Activated CD4-positive, alpha-beta memory T cell treated with anti-CD3 and anti-CD28 coated beads for 36 hours (primary cell): ENCODE measurements at places on chromosomes 12 and 14.

GRCh38 chr12:123113026-123113425 lies 37.9 kb downstream of the PITPNM2 start:
- no peak for DNase-seq

GRCh38 chr14:56808383-56809269 lies 1.7 kb downstream of the OTX2 start:
- DNase-seq: no peak

- no peak for DNase-seq
Observed at GRCh38 chr12:52615912-52616311, 2.4 kb downstream of the KRT73 start.

GRCh38 chr12:18261273-18261672 lies at the start of gene PIK3C2G:
TSS of gene PIK3C2G (plus strand) at chr12:18261518. CDS start at chr12:18282082, 20,564 bp downstream.
- DNase-seq: no peak

DNA sequence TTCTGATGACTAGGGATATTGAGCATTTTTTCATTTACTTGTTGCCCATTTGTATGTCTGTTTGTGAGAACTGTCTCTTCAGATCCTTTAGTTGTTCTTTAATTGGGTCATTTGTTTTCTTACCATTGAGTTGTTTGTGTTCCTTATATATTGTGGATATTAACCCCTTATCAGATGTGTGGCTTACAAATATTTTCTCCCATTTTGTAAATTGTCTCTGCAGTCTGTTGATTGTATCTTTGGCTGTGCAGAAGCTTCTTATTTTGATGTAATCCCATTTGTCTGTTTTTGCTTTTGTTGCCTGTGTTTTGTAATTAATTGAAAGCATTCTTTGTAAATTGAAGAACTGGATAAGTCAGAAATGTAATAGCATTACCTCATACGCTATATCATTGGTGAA lies 459.1 kb upstream of the FOXG1 start:
- DNase-seq: no peak

GRCh38 chr12:54561164-54561563 lies 11.8 kb downstream of the PDE1B start:
- peak; percentile 44 for DNase-seq

DNA sequence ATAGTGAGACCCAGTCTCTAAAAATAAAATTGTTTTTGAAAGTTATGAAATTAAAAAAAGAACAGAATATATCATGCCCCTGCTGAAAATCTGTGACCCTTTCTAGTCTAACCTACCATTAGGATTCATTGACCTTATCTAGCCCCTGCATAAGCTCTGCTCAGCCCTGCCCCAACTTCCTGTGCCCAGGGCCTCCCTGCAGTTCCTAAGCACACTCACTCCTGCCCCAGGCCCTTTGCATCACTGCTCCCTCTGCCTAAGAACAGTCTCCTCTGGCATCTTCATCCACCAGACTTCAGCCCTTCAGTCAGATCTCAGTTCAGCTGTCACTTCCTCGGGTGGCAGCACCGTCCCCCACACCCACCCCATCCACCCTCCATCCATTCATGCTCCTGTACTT lies 55.4 kb downstream of the SCARB1 start:
- DNase-seq: no peak

DNA sequence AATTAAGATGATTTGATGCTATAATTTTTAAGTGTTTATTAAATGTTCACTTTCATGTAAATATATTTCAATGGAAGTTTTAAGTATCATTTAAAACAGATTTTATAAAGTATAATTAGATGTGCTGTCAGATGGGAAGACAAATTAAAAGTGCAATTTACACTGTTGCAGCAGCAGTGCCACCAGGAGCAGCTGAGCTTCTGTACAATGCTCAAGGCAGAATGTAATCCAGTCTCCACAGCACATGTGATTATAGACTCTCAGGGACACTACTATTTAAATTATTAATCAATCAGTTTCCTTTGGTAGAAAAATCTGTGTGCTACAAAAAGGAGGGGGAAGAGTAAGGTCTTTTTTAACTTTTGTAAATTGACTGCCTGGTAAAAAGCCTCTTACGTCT lies 285.7 kb upstream of the USP15 start:
- no peak for DNase-seq

- DNase-seq: no peak
Observed at GRCh38 chr14:93748208-93749075, 39.8 kb downstream of the PRIMA1 start.

DNA sequence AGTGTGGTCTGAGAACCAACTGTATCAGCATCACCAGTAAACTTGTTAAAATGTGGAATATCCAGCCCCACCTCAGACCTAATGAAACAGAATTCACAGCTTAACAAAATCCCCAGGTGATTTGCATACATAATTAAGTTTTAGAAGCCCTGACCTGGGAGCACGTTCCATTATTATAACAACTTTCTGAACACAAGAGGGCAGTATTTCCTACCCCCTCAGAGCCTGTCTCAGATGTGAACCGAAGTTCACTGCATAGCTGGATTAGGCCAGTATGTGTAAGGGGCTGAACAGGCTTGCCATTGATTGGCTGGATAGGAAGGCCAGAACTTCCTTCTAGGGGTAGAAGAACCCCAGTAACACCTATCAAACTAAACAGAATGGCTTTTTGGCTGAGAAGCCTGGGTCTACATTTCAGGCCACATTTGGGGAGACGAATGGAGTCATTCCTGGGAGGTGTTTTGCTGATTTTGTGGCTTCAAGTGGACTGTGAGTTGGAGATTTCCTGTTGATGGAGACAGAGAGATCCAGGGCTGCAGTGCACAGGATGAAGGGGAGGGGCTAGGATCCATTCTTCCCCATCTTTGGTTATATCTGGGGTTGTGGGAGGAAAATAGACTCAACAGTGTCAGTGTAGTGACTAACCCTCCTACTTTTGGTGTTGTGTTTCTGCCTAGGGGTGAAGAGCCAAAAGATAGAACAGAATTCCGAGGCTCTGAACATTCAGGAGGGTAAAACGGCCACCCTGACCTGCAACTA lies 94.7 kb upstream of the OR4E1 start:
- DNase-seq: peak; percentile 29

GRCh38 chr14:64821651-64822050 lies 58.1 kb downstream of the SPTB start:
- no peak for DNase-seq

DNA sequence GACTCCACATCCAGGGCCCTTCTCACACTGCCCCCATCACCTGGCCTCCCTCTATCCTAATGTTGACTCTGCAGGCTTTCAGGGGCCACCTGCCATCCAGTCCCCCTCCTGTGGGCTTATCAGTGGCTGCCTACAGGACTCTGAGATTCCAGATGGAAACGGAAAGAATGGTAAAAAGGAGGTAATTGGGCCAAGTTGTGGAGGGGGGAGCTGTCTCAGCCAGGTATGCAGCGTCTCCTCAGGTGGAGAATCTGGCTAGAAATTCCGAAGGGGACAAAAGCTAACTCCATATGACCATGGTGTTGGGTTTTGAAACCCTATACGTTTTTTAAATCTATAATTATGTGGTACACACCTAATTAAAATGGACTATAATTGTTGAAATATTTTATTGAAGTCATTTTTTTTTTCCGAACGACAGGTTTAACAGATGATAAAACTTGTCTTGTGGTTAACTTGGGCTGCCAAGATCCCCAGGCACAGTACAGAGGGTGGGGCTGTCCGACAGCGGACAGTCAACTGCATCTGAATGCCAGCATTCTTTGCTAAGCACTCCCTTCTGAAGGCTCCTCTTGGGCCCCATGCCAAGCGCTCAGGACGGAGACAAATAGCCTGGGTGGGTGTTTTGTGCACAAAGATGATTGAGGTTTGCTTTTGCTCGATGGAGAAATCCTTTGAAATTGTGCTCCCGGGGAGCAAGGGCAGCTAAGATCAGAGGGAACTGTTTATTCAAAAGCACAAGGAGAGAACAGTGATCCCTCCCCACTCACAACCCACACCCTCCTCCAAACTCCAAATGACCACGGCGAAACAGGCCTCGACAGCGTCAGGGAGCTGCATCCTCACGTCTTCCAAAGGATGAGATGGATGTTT lies 365.6 kb downstream of the BCL11B start:
- DNase-seq: no peak

GRCh38 chr14:76936483-76936882 lies 92.0 kb downstream of the IRF2BPL start:
- DNase-seq: no peak

- DNase-seq: no peak
Observed at GRCh38 chr14:65750906-65751305, 338.4 kb downstream of the FUT8 start.

GRCh38 chr14:54343272-54344121 lies 53.3 kb upstream of the CDKN3 start:
- no peak for DNase-seq

GRCh38 chr14:49463146-49463545 lies 123.0 kb downstream of the RPS29 start:
- DNase-seq: no peak

DNA sequence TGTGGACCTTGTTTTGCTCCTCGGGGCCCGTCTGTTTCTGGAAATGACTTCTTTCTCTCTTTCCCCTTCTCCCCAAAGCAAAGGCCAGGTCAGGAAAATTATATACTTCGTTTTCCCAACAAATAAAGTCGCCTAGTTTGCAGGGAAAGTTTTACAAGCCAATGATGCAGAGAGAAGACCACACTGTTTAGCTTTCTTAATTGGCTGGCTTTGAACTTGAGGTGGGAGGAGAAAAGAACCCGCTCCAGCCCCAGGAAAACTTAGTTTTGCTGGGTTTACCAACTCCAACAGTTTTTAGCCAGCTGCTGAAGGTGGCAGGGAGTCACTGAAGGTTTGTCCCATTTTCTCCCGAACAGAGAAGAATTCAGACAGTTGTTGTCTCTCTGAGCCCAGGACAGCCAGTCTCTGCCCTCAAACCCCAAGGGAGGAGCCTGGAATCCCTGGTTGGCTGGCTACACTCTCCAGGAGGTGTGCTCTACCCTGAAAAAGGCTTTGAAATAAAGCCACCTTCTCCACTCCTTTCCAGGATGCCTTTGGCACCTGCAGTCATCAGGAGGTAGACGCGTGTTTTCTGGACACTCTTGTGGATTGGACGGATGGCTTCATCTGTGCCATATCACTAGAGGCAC lies 24.8 kb downstream of the BCL11B start:
- DNase-seq: no peak

GRCh38 chr12:49121047-49121696 lies 10.0 kb downstream of the TUBA1B start:
- DNase-seq: no peak

DNA sequence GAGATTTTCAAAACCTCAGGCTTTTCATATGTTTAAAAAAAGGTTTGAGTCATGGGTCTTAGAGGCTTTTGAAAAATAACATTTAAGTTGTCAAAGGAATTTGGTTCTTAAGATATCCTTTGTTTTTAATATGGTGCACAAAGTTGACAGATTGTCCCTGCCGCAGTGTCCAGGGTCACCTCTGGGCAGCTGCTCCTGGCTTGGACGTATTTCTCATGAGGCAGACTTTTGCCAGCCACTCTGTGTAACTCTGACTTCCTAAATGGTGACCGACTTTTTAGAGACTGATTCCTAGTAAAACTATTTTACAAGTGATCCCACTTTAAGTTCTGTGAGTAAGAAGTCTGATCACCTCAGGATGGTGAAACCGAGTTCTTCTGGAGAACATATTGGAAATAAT lies 27.5 kb downstream of the XRCC3 start:
- no peak for DNase-seq

GRCh38 chr12:6948873-6949594 lies 2.1 kb upstream of the PTPN6 start:
- DNase-seq: peak; percentile 56
